ENCODE measurements at places on chromosomes 4 and X.

DNA sequence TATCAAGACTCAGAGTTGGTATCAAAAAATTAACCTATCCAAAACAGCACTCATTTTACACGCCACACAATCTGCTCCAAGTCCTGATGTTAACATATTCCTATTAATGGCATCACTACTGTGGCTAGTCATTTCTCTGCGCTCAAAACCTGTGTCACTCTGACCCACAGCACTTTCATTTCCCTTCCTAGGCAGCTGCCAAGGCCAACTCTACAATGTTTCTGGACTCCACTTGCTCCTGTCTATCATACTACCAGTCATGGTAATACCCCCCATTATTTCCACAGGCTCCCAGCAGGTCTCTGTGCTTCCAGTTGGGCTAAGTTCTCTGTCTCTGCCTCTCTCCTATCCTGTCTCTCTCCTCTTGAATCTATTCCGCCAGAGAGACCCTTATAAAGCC lies 323.6 kb downstream of the NR3C2 start:
- no peak for DNase-seq

DNA sequence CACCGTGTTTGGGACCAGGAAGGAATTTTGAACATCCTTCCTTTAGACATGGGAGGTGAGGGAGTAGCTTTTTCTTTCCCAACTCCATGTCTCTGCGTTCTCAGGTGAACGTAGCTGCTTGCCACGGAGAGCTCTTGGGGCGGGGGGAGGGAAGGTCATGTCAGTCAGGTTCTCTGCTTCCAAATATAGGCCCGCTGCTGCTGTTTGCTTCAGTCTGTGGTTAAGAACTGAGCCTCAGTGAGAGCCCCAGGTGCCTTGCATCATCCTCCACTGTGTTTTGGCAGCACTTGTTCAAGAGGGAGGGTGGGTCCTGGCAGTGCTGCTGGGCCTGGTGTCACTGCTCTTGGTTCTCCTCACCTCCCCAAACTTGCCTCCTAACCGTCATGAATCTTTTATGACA lies 46.5 kb downstream of the HADH start:
- DNase-seq = no peak

GRCh38 chrX:107741404-107741790 lies 34.2 kb downstream of the TSC22D3 start:
- no peak for DNase-seq

GRCh38 chr4:150345207-150345744 lies 236.7 kb upstream of the MAB21L2 start:
- DNase-seq = no peak

GRCh38 chr4:122005064-122005755 lies 53.4 kb upstream of the TRPC3 start:
- DNase-seq = no peak

- no peak for DNase-seq
Measured at GRCh38 chr4:95594629-95595028, 45.9 kb upstream of the UNC5C start.

GRCh38 chr4:138216272-138216867 lies 25.8 kb downstream of the SLC7A11 start:
- no peak for DNase-seq

- no peak for DNase-seq
Measured at GRCh38 chrX:152079768-152080167, 58.6 kb downstream of the MAGEA10 start.

DNA sequence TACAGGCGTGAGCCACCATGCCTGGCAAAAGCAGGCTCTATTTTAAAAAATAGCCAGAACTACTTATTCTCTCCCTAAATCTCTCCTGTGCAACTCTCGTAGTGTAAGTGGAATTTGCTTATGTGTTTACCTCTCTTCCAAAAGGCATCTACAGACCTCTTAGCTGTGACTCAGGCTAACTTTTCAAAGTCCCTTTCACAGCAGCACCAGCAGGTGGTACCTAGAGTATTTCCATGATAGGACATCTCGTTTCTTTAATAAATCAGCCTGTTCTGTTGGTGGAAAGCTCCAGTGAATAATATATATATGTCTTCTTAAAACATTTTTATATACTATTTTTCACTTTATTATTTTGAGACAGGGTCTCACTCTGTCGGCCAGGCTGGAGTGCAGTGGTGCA lies 89.0 kb downstream of the NSUN7 start:
- no peak for DNase-seq
